Activated CD8-positive, alpha-beta memory T cell treated with anti-CD3 and anti-CD28 coated beads for 4 hours (primary cell): ENCODE measurements at places on chromosomes 4 and X.

GRCh38 chr4:118033148-118034052, 886 bp upstream of the NDST3 start:
- DNase-seq, result no peak

GRCh38 chr4:55183926-55184599, 58.7 kb upstream of the KDR start:
- no peak for DNase-seq

DNA sequence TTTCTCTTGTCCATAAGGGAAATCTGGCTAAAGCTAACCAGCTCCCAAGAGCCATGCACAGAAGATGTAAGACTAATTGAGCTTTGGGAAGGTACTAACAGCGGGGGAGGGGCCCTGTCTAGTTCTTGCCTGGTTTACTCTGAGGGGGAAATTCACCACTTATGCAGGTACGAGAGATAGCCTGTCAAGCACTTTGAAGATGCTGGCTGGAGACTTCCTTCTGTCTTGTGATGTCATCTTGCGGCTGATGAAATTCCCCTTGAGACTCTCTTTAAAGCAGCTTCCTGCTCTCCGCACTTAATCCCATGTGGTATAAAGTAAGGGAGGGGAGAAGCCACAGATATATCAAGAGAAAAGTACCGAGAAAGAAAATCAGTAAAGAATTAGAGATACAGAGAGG, 345.3 kb downstream of the MAPK10 start:
- no peak for DNase-seq

DNA sequence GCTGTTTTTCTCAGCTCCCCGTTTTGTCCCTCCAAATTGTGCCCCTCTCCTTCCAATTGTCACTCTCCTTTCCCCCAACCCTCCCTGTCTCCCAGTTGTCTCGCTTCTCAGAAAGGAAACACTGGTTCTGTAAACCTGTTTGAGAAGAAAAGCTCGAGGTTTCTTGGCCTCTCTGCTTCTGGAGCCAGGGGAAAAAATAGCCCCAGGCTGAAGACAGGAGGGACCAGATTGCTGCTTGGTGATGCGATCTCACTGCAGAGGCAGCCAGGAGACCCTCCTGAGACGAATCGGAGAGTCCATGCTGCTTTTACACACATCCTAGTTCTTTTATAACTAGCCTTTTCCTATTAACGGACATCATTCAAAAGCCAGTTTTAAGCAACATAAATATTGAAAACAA, 21.2 kb downstream of the TRIML1 start:
- no peak for DNase-seq
